ENCODE measurements at places on chromosomes 16 and 17.

- DNase-seq = no peak
These were observed 14.6 kb downstream of the FCSK start for GRCh38 chr16:70468776-70469525.

GRCh38 chr17:29042679-29043538 lies at the start of gene PIPOX:
TSS of gene PIPOX (plus strand) at chr17:29043141. CDS start at chr17:29043226, 85 bp downstream.
- no peak for DNase-seq

GRCh38 chr17:37714897-37715296 lies 30.0 kb downstream of the HNF1B start:
- DNase-seq = no peak

DNA sequence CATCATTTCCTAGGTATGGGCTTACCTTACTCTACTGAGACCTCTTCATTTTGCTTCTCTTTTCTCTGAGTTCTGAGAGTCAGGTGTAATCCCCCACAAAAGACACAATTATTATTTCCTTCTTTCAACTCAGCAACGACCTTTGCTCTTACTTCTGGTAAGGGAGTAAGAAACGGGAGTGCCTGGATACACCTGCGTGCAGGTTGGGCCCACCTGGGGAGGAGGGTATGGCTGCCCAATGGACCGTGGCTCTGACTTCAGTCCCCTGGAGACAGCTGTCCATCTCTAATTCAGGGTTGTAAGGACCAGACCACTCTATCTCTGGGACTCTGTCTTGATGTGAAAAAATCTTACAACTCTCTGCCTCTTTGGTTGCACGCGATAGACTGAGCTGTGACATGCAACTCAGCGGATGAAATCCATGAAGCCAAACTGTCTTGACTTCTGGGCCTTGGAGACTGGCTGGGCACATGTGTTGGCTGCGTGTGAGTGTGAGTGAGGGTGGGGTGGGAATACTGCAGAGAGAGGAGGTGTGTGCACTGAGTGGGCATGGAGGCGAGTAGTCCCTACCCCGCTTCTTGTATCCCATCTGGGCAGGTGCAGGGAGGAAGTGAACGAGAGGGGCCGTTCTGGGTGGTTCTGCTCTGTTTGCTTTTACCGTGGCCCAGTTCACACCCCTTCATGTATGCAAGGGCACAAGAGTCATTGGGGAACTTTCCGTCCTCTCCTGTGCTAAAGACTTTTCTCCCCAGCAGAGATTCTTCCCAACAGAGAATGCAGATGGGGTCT lies 1.2 kb downstream of the TMEM238L start:
- DNase-seq = no peak

DNA sequence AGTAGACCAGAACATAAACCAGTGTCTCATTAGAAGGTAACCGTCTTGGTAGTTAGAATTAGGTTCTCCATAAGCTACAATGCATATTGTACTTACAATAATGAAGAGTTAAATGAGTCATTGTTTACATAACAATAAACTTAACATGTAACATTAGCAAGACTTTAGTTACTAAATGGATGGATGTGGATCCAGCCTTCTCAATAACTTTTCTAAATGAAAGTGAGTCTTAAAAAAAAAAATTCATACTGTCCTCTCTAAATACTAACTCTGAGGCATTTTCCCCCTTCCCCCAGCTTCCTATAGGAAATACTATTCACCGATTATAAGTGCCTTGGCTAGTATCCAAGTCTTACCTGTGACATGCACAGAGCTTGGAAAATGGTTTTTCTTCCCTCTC lies 155.3 kb downstream of the CYB561 start:
- no peak for DNase-seq

DNA sequence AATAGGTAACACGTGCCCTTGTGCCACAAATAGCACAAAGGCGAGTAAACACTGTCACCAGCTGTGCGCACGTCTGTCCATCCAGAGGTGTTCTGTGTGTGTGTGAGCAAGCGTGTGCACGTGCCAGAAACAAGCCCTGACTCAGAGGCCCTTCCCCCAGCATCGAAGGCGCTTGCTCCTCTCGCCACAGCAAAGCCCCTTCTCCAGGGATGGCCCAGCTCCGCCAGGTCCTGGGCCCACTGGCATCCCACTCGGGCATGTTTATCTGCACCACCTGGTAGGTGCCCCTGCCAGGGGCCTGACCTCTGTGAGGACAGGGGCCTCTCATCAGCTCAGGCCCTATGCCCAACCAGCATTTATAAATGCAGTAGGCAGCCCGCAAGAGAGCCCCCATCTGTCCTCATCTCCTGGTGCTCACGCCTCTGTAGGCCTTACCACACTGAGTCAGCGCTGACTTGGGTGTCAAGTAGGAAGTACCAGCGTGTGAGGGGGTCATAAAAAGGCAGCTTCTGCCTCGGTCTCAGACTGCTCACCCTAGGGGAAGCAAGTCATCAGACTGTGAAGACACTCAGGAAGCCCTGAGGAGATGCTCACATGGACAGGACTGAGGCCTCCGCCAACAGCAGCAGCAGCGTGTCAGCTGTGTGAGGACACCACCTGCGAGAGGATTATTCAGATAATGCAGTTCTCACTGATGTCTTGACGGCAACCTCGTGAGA lies 10.8 kb downstream of the TMEM235 start:
- DNase-seq = peak; percentile 26

DNA sequence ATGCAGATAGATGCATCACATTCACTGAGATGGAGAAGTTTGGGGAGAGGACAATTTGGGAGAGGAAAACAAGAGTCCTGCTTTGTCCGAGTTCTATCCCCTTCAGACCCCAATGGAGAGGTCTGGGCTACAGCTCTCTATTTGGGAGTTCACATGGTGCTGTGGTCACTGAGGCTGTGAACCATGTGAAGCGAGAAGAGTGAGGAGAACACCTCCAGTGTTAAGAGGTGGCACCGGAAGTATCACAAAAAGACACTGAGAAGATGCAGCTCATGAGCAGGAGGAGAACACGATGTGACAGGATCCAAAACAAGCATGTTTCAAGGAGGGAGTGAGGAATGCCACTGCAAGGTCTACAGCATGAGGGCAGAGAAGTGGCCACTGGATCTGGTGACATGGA lies 39.7 kb downstream of the PIK3R5 start:
- peak; percentile 21 for DNase-seq

GRCh38 chr17:69573396-69573795 lies 158.9 kb downstream of the MAP2K6 start:
- DNase-seq = no peak

DNA sequence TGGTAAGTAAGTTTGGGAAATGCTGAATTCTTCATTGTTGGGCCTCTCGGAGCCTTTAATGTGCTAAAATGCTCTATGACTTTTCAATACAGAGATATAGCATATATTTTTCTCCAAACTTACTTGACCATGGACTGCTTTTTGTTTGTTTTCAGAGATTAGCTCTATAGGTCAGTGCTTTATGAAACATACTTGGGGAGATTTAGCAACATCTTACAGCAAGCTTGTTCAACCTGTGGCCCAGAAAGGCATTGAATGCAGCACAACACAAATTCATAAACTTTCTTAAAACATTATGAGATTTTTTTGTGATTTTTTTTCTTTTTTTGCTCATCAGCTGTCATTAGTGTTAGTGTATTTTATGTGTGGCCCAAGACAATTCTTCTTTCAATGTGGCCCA lies 1.0 kb upstream of the KRTAP3-1 start:
- no peak for DNase-seq

- no peak for DNase-seq
These were observed 14.2 kb downstream of the SNX20 start for GRCh38 chr16:50666658-50667496.

- no peak for DNase-seq
These were observed 29.1 kb upstream of the ERN1 start for GRCh38 chr17:64158831-64159590.

DNA sequence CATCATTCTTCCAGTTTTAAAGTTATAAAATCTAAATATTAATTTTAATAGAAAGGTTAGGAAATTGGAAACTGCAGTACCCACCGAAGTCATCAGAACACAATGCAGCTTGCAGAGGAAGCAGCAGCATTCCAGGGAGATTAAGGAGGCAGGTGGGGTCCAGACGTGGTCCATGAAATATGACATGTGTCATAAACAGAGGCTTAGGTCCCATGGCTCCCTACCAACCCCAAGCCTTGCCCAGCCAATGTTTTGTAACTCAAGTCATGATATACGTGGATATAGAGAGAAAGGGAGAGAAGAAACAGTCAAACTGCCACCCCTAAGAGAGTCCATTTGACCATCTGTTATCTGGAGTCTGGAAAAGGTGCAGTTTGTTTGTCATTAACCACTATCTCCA lies 670.0 kb downstream of the TOX3 start:
- no peak for DNase-seq

DNA sequence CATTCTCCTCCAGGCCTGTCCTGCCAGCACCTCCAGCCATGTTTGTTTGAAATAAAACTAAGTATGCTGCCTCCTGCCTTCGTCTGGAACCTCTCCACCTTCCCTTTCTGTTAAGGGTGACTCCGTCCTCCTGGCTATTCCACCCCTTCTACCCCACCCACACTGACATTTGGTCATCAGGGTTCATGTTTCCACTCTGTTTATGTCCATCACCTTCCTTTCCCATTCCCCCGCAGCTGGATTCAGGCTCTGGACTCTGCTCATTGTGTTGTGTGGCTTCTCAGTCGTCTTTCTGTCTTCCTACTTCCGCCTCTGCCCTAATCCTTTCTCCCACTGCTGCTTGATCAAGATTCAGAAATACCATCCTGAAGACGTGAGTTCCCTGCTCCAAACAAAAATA lies 28.6 kb downstream of the EPN2 start:
- DNase-seq = no peak

- peak; percentile 22 for DNase-seq
These were observed 67.9 kb downstream of the ZZEF1 start for GRCh38 chr17:4074831-4075495.

GRCh38 chr16:10938796-10939648 lies 3.2 kb downstream of the DEXI start:
- no peak for DNase-seq

DNA sequence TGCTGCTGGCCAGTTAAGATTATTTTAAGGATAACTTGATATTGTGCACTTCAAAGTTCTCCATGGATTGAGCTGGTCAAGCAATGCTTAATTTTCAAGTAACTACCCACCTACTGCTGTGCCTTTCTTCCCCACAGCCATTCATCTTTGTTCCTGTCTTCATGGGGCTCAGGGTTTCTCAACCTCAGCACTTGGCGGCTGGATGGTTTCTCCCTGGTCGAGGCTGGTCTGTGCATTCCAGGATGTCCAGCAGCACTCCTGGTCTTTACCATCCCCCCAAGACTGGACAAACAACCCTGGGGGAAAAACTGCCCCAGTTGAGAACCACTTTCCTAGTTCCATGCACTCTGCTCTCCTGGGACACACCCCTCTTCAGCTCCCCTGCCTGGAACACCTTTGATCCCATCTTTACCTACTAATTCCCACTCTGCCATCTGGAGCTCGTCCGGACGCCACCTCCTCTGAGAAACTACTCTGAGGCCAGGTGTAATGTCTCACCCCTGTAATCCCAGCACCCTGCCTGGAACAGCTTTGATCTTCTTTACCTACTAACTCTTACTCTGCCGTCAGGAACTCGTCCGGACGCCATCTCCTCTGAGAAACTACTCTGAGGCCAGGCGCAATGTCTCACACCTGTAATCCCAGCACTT lies 81.5 kb downstream of the NXN start:
- no peak for DNase-seq

GRCh38 chr16:64469351-64469750 lies 652.5 kb downstream of the CDH11 start:
- DNase-seq = no peak

- no peak for DNase-seq
These were observed 549.3 kb upstream of the HSBP1 start for GRCh38 chr16:83258366-83258928.

GRCh38 chr17:76701471-76701967 lies 9.2 kb downstream of the MXRA7 start:
- no peak for DNase-seq

DNA sequence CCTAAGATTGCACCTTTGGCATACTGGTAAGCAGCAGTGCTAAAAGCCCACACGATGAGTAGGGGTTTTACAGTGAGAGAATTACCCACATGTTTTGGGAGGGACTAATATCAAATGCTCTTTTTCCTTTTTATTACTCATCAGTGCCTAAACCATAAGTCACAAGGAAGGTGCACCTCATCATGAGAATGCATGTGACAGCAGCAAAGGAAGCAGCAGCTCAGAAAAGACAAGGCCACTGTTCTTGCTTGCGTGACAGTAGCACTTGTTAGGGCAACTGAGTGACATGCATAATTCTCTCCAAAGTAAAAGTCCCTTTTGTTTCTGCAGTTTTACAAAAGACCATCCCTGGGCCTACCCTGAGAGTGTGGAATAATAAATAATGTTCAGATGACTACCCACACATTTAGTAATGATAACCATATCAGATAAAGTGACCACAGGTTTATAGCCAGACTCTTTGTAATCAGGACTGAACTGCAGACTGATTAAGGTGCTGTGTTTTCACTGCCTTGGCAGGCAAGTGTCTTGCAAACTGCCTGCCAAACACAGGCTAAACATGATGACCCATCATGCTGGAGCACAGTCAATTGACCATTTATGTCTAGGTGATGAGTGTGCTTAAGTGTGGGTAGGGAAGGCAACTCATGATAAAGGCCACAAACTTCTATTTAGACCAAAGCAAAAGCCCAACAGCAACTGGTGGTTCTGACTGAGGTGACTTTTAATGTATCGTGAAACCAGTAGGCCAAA lies 1751.4 kb downstream of the TP53TG3F start:
- DNase-seq = no peak
